ENCODE measurements at places on chromosomes 13 and 19. TPM values are rescaled to one million over a fixed set of nuclear protein-coding genes. Genes with fewer than 3 reads are reported as not detected.

The SHD gene
- total RNA-seq: not detected

The ADGRE2 gene
- 1.4 TPM for total RNA-seq

The KLK11 gene
- not detected for total RNA-seq

The KLHL26 gene
- 11.6 TPM for total RNA-seq

The CDX2 gene
- total RNA-seq: not detected

The IZUMO4 gene
- 0.36 TPM for total RNA-seq

The CCDC106 gene
- total RNA-seq: 20.3 TPM

The PRX gene
- total RNA-seq: 1.8 TPM

The OR4F17 gene
- total RNA-seq: not detected

The NLRP9 gene
- total RNA-seq: not detected

The FKRP gene
- total RNA-seq: 20.8 TPM

The U2AF2 gene
- 88.6 TPM for total RNA-seq

The ZNF100 gene
- total RNA-seq: 2.8 TPM

The AMH gene
- total RNA-seq: not detected

The MYO1F gene
- total RNA-seq: 0.49 TPM

The SMIM17 gene
- not detected for total RNA-seq

The USP12 gene
- total RNA-seq: 14.3 TPM

The ATP8A2 gene
- total RNA-seq: not detected

The FOXA3 gene
- total RNA-seq: not detected

The SPACA4 gene
- total RNA-seq: not detected

The LRRC4B gene
- under 0.01 TPM for total RNA-seq

The CEACAM7 gene
- total RNA-seq: not detected

The ZNF296 gene
- total RNA-seq: not detected

The TTYH1 gene
- total RNA-seq: not detected

The PRKCG gene
- 0.49 TPM for total RNA-seq

The VSTM1 gene
- total RNA-seq: not detected

The KASH5 gene
- not detected for total RNA-seq

The TMIGD2 gene
- total RNA-seq: not detected

The ADPRHL1 gene
- 2.1 TPM for total RNA-seq

The ZNF112 gene
- total RNA-seq: 4.4 TPM

The ERICH6B gene
- not detected for total RNA-seq

The POLD1 gene
- total RNA-seq: 15.9 TPM

The NCR1 gene
- total RNA-seq: not detected

The SLC6A16 gene
- total RNA-seq: not detected

The ZNF266 gene
- 10.0 TPM for total RNA-seq

Data from cardiac atrium fibroblast (primary cell).